ENCODE measurements at places on chromosomes 7 and 10.

DNA sequence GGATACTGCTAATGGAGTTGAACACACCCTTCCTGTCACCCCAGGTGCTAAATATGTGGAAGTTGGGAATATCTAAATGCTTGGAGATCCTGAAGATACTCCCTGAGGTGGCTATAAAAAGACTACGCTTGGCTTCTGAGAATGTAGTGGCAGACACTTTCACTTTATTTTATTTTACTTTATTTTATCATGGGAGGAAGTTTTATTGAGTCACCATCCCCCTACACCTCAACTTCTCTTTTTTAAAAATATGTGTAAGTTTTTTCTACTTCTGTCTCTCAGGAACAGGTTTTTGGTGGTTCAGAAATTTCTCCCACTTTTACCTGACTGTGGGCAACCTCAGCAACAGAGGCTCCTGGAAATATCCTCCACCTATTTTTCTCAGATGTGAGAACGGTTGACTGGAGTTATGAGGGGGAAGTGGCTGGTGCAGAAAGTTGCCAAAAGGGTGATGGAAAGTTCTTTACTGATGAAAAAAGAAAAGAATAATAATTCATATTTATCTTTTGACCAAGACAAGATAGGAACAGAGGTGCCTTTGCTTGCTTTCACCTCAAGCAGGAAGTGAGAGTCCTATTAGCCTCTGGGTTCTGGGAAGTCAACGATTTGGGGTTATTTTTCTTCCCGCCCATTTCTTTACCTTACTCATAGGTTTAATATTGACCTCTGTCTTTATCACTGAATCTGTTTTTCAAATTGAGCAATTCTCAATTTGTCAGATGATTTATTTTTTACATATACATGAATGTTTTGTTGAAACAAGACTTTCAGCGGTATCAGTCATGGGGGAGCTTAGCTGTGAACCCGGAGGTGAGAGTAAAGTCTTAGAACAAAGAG lies 103.6 kb downstream of the AHR start:
- DNase-seq = no peak

DNA sequence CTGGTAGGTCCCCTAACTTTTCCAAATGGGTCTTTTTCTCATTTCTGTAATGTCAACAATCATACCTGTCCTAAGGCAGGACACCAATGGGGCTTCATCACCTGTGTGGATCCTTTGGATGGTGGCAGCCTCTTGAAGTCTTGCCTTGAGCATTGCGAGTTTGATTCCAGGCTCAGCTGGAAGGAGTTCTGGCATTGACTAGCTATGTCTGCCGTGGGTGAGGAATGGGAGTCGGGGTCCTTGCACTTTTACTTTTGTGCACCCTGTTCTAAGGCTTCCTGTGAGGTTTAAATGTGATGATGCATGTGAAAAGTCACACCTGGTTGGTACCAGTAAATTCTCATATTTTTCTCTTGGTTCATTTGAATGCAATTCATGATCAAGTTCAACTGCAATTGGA lies 55.9 kb upstream of the CTBP2 start:
- DNase-seq = no peak

- DNase-seq = no peak
Observed at GRCh38 chr7:145848691-145849090, 267.9 kb upstream of the CNTNAP2 start.

GRCh38 chr10:69655868-69656555 lies 26.0 kb downstream of the FAM241B start:
- no peak for DNase-seq

GRCh38 chr10:61701706-61702105 lies 39.0 kb downstream of the CABCOCO1 start:
- no peak for DNase-seq

DNA sequence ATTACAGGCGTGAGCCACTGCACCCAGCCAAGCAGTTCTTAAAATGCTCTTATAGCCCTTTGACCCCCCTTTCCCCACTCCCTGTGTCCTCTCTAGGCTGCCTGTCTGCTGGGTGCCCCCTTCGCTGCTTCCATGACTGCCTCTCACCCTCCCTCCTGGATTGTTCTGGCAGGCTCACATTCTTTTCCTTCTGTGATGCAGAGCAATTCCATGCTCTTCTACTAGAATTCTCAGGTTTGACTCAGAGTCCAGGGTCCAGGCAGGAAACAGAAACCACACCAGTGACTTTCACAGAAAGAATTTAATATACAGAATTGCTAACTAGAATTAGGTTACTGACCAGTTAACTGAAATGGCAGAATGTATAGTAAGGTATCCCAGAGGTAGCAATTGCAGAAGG lies 244.8 kb downstream of the BAMBI start:
- no peak for DNase-seq

- no peak for DNase-seq
Observed at GRCh38 chr10:87664276-87664701, 4.6 kb downstream of the PAPSS2 start.

DNA sequence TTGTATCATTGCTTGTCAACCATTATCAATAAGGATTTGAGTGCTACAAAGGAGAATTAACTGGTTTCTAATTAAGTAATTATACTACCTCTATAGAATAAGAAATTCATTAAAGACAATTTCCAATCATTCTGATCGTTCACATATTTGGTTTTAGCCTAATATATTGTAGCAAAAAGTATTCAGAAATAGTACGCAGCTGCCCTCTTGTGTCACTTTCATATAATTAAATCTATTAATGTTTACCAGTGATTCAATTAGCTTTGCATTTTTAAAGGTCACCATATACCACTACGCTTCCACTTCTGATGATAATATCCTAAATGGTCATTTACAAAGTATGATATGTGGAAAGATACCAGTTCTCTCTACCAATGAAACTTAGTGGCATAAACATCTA lies 128.3 kb downstream of the NEBL start:
- DNase-seq = no peak

- peak; percentile 60 for DNase-seq
Observed at GRCh38 chr10:46092524-46093081, 46.5 kb upstream of the MSMB start.

DNA sequence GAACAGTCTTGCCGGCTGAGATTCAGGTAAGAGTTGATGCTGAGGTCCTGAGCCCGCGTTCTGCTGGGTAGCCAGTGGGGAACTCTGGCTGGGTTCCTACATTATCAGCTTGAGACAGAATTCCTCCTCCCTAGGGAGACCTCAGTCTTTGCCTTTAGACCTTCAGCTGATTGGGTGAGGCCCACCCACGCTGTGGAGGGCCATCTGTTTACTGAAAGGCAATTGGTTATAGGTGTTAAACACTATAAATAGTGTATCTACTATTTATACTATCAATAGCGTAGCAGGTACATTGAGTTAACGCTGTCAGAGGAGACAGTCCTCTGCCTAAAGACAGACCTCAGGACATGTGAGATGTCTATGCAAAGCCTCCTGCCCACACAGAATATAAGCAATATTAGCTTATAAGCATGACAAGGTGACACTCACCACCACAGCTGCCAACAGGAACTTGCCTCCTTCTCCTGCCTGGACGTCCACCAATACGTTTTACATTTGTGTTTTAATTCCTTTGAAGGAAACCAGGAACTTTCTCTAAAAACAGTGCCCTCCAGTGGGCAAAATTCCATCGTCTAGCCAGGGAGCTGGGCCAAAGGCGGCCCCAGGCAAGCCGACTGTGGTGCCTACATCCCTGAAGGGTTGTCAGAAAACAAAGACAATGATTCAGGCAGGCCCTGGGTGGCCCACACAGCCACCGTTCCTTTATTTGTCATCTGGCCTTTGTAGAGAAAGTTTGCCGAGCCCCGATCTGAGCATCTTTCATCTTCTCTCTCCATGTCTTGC lies 58.8 kb downstream of the INSIG1 start:
- no peak for DNase-seq

DNA sequence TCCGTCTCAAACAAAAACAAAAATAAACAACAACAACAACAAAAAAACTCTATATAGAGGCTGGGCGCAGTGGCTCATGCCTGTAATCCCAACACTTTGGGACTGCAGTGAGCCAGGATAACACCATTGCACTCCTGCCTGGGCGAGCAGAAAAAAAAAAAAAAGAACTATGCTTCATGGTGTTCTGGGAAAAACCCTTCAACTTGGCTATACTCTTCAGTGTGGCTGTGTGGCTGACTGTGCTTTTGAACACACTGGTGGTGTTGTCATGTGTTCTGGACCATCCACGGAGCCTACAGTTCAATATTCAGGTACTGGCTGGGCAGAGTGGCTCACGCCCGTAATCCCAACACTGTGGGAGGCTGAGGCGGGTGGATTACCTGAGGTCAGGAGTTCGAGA lies 26.5 kb downstream of the SNX8 start:
- no peak for DNase-seq

- no peak for DNase-seq
Observed at GRCh38 chr10:31864834-31865518, 63.7 kb downstream of the ARHGAP12 start.

DNA sequence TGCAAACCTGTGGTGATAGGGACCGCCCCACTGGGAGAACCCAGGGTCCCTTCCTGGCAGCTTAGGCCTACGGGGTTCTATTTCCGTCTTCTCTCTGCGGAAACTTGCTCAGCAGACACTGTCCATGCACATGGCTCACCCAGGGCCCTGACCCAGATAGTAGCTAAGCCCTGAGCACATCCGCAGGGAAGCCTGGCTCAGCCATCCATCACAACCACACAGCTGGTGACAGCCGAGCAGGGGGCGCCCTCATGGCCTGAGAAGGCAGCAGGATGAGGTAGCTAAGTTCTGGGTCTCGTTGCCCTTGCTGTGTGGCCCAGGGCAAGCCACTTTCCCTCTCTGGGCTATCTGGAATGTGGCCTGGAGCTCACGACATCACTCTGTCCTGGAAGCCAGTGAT lies 23.3 kb downstream of the NPTX2 start:
- DNase-seq = no peak

DNA sequence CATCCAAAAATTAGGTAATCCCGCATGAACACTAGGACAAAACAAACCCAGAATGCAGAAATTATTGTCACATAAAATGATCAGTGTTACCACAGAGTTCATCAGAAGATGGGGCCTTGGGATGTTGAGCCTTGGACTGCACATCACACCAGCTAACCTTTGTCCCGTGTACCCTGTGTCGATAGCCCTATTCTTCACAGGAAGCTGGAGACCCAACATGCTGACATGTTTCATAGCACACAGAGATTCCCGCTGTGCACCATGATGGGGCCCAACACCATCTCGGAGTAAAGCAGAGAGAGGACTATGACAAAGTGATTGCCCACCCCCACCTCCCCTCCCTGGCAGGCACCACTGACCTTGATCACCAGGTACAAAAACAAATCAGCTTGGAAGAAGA lies 4.5 kb downstream of the PTPRN2 start:
- DNase-seq = no peak

- no peak for DNase-seq
Observed at GRCh38 chr7:96614154-96614867, 95.3 kb downstream of the SEM1 start.

GRCh38 chr7:70446448-70447143 lies 685.3 kb upstream of the GALNT17 start:
- no peak for DNase-seq

- no peak for DNase-seq
Observed at GRCh38 chr10:71985542-71986250, 21.5 kb downstream of the CHST3 start.

GRCh38 chr10:117413928-117414618 lies 38.8 kb upstream of the PDZD8 start:
- DNase-seq = no peak

- no peak for DNase-seq
Observed at GRCh38 chr10:125156739-125157480, 3.5 kb downstream of the CTBP2 start.

DNA sequence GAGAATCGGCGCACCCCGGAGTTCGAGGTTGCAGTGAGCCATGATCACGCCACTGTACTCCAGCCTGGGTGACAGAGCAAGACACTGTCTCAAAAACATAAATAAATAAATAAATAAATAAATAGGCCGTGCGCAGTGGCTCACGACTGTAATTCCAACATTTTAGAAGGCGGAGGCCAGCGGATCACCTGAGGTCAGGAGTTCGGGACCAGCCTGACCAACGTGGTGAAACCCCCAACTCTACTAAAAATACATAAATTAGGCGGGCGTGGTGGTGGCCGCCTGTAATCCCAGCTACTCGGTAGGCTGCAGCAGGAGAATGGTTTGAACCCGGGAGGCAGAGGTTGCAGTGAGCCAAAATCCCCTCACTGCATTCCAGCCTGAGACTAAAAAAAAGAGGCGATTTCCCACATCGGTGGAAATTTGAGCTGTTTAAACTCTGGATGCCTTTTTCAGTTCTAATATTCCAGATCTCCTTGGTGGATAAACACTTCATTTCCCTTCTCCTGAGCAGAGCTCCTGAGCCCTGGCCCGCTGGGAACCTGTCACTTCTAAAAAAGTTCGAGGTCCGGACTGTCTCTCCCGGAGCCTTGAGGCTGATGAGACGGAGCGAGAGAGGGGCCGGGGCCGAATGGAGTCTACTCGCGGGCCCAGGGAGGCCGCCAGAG lies 2.0 kb upstream of the NFKB2 start:
- DNase-seq = no peak

DNA sequence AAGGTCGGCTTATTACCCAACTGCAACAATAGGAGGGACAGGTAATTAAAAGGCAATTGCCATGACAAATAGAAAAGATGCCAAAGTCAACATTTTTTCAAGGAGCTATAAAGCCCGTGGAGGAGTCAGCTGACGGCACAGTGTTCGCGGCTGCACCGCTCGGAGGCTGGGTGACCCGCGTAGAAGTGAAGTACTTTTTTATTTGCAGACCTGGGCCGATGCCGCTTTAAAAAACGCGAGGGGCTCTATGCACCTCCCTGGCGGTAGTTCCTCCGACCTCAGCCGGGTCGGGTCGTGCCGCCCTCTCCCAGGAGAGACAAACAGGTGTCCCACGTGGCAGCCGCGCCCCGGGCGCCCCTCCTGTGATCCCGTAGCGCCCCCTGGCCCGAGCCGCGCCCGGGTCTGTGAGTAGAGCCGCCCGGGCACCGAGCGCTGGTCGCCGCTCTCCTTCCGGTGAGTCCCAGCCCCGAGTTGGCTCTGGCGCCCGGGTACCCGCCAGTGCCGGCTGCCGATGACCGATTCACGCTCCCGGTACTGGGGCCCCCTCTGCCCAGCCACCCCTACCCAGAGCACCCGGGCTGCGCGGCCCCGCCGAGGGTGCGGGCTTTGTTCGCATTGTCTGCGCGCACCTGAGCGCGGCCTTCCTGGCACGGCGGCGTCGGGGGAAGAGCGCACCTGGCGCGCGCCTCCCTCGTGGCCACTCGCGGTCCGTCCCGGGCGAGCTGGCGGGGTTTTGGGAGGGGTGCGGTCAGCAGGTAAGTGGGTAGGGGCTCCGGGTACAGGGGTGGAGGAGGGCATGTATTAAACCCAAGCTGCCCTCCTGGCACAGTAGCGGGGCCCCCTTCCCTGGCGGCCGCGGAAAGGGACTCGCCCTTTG lies at the start of gene VWA2:
VWA2 (plus strand) TSS at position 138 of the 877 bp plus-strand sequence. CDS start 9,460 bp downstream, outside the sequence.
- no peak for DNase-seq

- no peak for DNase-seq
Observed at GRCh38 chr7:11436773-11437524, 395.0 kb downstream of the THSD7A start.

Data from CD8-positive, alpha-beta memory T cell (primary cell).